ENCODE measurements at places on chromosomes 16 and 17. TPM values are rescaled to one million over a fixed set of nuclear protein-coding genes. Genes with fewer than 3 reads are reported as not detected.

- peak overlapping the region; percentile 18 for H3K4me3 ChIP-seq
- DNase-seq: no peak
- peaks cover 74% of the 10 kb centered on the region for H3K4me1 ChIP-seq
- peak overlapping the region; percentile 91 for H3K27ac ChIP-seq
- H3K27me3 ChIP-seq: peaks cover 8% of the 10 kb centered on the region
Measured at GRCh38 chr16:19118938-19119431, 5.2 kb downstream of the ITPRIPL2 start.

DNA sequence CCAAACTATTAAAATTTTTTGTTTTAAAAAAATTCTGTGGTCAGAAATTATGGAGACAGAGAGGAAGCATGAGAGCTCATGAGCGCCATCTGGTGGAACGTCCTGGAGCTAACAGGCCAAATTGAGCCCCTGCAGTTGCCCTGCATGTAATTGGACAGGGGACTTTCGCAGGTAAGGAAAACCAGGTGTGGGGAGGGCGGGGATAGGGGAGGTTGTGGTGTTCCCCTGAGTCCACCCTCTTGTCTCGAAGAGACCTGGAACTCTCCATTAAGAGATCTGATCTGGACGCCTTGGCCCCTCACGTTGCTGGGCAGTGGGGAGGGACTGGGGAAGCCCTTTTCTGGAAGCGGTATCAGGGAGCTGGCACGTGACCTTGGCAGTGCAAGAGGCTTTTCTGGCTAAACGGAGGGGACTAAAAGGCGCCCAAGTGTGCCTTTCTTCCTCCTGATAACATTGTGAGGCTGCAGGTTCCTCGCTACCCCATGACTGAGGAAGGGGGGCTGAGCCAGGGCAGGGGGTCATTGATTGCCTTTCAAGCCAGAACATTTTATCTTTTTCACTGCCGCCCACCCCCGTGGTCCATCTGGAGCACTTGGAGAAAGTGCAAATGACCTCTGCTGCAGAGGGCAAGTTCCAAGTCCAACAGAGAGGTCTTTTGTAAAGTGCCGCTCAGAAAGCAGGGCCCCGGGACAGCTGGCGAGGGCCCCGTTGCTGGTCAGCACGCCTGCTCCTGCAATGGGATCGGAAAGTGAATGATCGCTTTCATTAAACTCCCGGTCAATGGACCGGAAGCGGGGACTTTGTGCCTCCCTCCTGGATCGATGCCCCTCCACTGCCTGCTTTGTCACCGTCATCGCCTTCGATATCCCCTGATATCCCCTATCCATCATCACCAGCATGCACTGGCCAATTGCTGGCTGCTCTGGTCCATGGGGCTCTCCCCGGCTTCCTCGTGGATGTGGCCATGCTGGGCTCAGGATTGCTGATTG is 18.4 kb downstream of the PDILT start:
- H3K27me3 ChIP-seq: peaks cover 9% of the 10 kb centered on the region
- H3K4me1 ChIP-seq: no peaks in the 10 kb centered on the region
- no peak overlapping the region for H3K27ac ChIP-seq
- DNase-seq: peak; percentile 61
- H3K4me3 ChIP-seq: no peak overlapping the region

DNA sequence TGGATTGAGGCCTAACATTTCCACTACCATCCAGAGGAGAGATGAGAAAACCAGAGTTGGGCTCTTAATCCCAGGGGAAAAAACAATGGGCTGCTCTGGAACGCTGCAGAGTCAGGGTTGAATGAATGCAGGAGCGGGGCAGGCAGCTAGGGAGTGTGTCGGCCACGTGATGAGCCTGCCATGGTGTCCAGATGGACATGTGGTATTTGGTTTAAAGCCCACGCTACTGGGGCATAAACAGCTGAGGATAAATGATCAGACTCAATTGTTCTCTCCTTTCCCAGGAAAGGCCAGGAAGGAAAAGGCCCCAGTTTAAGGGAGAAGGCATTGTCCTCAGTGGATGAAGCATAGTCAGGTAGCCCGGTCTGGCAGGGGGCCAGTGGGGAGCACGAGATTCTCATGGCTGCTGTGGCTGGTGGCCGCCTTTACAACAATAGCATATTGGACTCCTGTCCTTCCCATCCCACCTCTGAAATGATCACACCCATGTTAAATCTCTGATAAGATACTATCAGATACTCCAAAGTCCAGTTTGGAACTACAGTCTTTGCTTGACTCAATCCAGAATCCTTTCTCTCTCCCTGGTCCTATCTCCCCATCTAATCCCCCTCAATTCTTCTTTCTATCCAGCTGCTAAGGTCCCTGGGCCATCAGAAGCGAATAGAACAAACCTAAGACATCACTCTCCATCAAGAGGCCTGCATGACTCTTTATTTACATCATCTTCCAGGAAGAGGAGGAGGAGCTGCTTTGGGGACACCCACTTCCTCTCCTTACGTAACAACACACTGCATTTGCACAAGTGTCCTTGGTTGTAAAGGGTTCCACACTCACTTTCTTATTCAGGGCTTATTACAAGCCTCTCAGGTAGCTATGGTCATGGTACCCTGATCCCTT is 20.4 kb downstream of the CA4 start:
- H3K27me3 ChIP-seq: no peaks in the 10 kb centered on the region
- no peak for DNase-seq
- no peaks in the 10 kb centered on the region for H3K36me3 ChIP-seq
- H3K4me3 ChIP-seq: no peak overlapping the region

Gene WFIKKN2
- not detected for total RNA-seq

DNA sequence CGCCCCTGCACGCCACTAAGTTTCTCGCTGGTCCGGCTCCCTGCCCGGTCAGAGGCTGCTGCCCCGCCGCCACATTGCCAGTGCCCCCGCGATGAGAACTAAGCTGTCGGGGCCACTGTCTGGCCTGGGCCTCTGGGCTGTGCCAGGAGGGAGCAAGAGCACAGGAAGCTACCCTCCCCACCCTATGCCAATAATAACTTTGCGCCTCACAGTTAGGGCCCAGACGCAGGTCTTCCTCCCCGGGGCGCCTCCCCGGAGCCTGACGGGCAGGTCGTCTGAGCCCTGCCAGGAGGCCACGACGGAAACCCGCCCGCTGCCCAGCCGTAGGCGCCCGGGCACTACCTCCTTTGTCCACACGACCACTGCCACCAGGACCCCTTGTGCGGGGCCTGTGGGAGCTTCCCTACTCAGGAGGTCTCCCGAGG is 1.5 kb downstream of the ZFPM1 start:
- no peak for DNase-seq
- peak overlapping the region; percentile 29 for H3K27ac ChIP-seq
- peaks cover 40% of the 10 kb centered on the region for H3K4me1 ChIP-seq
- no peaks in the 10 kb centered on the region for H3K36me3 ChIP-seq
- peak overlapping the region; percentile 56 for H3K4me3 ChIP-seq

- H3K4me3 ChIP-seq: no peak overlapping the region
- H3K4me1 ChIP-seq: no peaks in the 10 kb centered on the region
- no peak for DNase-seq
- no peaks in the 10 kb centered on the region for H3K27me3 ChIP-seq
- no peaks in the 10 kb centered on the region for H3K36me3 ChIP-seq
Measured at GRCh38 chr17:54861471-54861983, 39.1 kb upstream of the TOM1L1 start.

GRCh38 chr16:66103211-66103610 is 263.3 kb upstream of the CDH5 start:
- H3K27me3 ChIP-seq: peaks cover 6% of the 10 kb centered on the region

DNA sequence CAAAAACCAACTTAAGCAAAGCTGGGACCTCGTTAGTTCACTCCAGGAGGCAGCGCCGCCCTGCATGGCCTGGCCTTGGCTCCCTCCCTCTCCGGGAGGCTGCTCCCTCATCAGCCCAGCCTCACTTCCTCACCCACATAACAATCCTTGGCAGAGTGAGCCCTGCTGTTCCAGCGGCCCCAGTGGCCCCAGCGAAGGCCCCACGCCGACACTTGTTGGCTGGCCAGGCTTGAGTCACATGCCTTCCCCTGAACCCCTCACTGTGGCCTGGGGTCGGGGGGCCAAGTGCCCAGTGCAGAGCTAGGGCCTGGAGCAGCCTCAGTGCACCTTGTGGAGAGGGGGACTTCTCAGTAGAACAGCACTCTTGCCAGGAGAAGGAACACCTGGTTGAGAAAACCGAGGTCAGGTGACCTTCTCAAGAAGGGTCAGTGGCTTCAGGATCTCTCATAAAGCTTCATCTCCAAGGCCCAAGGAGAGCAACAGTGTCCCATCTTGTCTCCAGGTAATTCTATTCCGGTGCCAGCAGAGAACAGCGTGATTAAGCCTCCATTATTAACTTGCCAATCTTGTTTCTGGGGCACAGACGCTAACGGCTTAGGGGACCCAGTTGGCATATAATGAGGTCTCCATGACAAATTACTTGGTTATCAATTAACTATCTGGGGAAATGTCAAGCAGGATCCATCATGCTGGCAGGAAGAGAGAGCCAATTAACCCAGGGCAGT is 26.8 kb downstream of the ENDOV start:
- no peak overlapping the region for H3K4me3 ChIP-seq
- no peaks in the 10 kb centered on the region for H3K36me3 ChIP-seq
- H3K27me3 ChIP-seq: no peaks in the 10 kb centered on the region

Gene SEBOX
- not detected for total RNA-seq

Gene WFDC1
- total RNA-seq: 12.7 TPM

Gene TMEM235
- total RNA-seq: not detected

Data from left lung (tissue), 14 donors.